ENCODE measurements at places on chromosomes 5 and 9.

DNA sequence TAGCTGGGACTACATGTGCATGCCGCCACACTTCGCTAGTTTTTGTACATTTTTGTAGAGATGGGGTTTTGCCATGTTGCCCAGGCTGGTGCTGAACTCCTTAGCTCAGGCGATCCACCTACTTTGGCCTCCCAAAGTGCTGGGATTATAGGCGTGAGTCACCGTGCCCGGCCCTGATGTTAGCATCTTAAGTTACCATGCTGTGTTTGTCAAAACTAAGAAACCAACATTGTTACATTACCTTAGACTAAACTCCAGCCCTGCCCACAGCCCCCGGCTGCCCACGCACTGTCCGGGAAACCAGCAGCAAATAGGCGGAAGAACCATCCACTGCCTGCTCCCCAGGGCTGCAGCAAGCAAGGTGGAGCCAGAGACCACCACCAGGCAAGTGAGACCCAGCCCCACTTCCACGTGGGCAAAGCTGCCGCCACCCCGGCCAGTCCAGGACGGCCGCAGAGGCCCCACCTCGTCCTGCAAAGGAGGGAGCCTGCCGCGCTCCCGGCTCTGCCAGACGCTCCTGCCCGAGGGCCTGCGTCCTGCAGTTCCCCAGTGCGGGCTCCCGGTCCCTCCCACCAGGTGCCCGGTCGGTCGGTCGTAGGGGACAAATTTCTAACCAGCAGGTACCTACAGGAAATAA is 35.7 kb upstream of the TXN start:
- DNase-seq: no peak

DNA sequence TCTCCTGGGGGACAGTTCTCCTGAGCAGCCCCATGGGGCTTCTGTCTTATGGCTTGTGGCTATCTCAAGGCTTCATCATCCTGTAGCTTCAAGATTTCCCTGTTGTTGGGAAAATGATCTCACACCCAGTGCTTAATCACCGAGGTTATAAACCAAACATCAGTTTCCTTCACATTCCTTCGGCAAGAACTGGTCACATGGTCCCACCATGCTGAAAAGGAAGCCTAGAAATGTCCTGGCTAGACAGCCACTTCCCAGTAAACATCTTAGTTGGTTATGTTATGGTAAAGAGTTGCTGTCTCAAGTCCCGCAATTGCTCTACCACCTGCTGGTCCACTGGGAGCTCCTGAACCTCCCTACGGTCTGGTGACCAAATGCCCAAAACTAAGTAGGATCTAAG is 66.0 kb downstream of the RAB3C start:
- no peak for DNase-seq

DNA sequence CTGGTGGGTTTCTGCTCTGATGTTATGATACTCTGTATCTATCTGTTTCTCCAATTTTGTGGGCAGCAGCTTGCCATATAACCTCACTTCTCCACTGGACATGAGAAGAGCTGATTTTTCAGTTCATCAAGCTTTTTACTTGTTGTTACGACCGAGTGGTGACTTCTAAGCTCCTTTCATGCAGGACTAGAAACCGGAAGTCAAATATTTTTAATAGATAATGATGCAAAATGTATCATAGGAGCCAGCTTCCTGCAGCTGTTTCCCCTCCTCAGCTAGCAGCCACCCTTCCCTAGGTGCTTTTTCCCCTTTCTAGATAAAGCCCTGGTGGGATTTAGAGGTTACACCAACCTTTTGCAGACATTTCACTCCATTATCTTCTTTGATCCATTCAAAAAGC is 17.0 kb upstream of the ADAM19 start:
- DNase-seq: no peak

GRCh38 chr5:154794525-154795234 is 39.5 kb downstream of the LARP1 start:
- no peak for DNase-seq

- no peak for DNase-seq
These were observed 116.2 kb downstream of the CDK5RAP2 start for GRCh38 chr9:120463765-120464164.

DNA sequence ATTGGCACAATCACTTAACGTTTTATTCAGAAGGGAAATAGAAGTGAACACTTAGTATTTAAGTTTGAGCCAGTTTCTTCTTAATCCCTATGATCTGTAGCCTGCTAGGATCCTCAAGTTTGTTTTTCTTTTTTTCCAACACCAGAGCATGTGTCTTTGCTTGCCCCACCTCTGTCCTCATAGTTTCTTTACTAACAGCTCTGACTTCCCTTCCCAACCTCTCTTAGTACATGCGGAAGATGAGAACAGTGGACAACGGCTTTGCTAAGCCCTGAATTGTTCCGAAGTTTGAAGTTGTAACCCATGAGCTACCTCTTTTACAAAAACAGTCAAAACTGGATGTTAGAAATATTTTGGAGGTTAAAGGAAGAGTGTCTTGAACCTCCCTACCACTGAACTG is 61.7 kb upstream of the TAF11L2 start:
- no peak for DNase-seq

DNA sequence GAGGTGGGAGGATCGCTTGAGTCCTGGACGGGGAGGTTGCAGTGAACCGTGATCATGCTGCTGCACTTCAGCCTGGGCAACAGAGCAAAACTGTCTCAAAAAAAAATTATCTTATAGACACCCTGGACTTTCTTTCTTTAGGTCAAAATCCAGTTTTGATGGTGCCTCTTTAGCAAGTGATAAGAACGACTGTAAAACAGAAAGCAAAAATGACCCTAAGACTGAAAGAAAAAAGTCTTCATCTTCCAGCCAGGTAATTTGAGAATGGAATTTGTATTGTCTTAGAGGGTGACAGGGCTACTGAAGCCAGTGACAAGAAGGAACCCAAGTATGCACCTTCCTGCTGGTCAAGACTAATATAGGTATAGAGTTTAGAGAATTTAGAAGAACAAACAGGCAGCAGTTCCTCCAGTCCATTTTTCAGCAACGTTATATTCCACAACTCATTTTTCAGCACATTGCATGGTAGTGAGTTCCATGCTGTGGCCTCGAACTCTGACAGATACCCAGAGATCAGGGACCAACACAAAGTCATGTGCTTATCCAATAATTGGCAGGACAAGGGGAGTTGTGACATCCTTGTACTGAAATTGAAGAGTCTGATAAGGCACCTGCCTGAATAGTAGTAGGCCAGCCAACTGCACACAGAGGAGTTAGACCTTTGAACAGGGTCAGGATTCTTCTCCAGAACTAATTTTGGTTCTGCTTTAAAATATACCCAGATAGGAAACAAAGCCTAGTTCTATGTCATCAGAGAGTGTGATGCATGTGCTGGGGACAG is 46.5 kb downstream of the GRAMD2B start:
- no peak for DNase-seq

GRCh38 chr5:89120719-89121118 is 237.7 kb upstream of the MEF2C start:
- DNase-seq: no peak

- DNase-seq: no peak
These were observed 10.9 kb downstream of the GNE start for GRCh38 chr9:36247356-36247755.

- no peak for DNase-seq
These were observed 15.1 kb downstream of the GSN start for GRCh38 chr9:121283080-121283398.

GRCh38 chr5:167514461-167514860 is 777.0 kb upstream of the WWC1 start:
- no peak for DNase-seq

GRCh38 chr5:122053181-122054109 is 24.6 kb downstream of the LOX start:
- DNase-seq: no peak

DNA sequence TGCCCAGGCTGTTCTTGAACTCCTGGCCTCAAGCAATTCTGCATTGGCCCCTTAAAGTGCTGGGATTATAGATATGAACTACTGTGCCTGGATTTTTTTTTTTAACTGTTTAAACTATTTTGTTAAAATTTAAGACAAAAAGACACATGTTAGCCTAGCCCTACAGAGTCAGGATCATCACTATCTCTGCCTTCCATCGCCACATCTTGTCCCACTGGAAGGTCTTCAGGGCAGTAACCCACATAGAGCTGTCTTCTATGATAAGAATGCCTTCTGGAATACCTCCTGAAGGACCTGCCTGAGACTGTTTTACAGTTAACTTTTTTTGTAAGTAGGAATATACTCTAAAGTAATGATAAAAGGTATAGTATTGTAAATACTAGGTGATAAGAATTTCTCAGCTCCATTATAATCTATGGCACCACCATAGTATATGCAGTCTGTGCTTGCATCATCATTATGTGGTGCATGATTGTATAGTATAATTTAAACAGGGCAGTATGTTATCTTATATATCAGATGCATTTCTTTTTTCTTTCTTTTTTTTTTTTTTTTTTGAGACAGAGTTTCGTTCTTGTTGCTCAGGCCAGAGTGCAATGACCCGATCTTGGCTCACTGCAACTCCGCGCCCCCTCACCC is 52.7 kb downstream of the DENND4C start:
- no peak for DNase-seq

DNA sequence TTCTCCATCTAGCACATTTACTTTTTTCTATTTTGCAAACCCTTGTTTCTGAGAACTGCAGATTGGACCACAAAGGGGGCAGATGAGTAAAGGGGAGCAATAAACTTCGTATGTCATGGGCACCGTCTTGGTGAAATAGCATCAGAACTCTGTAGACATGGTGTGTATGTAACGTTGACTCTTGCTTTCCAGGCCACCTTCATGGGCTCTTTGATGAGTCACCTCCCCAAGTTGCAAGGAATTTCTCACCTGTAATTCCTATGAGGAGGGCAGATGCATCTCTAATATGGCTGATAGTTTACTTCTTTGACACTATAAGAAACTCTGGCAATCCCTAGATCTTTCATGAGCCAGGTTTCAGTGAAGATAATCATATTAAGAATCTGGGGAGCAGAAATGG is 163.4 kb upstream of the PLPPR1 start:
- no peak for DNase-seq

DNA sequence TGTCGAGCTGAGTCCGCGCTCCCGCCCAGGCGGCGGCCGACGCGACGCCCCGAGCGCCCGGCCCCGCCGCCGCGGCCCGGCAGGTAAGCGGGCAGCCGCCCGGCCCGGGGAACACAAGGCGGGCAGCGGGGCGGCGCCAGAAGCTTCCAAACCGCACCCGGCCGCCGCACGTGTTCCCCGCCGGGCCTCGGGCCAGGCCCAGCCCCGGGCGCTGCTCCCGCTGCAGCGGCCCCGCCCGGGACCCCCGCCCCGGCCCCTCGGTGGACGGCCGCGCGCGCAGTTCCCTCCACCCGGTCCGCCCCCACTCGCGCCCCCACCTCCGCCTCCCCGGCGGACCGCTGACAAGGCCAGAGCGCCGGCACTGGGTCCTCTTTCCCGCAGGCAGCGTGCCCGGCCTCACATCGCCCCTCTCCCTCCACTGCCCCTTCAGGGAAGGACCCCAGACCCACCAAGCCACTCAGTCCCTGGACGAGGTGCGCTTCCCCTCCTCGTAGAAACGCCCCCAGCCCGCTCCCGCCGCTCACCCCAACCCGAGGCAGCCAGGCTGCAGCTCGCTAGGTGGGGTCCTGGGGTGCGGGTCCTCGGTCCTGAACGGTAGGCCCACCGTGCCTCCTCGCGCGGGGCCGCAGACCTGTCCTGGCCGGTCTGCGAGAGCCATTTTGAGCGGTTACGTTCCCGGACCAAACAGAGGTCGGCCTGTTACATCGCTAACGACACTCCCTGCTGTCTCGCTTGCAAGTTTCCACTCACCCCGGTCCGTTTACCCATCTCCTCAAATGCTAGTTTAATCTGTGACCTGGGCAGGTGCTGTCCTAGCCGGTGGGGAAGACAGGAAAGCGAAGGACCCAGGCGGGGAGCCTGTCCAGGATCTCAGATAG is 475 bp downstream of the WDR5 start:
- no peak for DNase-seq

- no peak for DNase-seq
These were observed 8.9 kb downstream of the CDC42SE2 start for GRCh38 chr5:131272724-131273123.

DNA sequence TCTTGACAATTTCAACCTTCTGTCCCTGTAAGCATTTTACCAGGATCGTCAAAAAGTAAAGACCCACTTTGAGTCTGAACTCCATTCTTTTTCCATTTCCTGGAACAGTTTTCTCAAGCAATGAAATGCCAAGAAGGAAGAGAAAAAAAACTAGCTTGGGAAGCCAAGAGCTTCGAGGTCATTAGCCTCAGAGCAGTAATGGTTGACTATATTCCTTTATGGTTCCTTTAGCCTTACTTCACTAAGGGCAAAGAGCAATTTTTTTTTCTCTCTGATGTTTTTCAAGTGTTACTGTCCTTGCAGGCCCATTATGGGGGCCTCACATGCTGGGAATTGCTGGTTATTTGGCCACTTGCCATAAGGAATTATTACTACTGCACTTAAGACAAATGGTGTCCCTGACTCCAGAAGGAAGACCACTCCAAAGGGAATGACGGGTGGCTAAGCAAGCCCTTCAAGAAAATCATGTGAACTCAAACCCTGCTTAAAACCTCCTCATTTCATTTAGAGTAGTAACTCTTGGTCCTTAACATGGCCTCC is 37.1 kb downstream of the BNC2 start:
- DNase-seq: no peak

GRCh38 chr9:19992556-19992955 is 203.7 kb upstream of the SLC24A2 start:
- no peak for DNase-seq

GRCh38 chr5:20446121-20446520 is 458.1 kb upstream of the CDH18 start:
- DNase-seq: no peak

GRCh38 chr5:98977723-98978122 is 48.9 kb upstream of the CHD1 start:
- no peak for DNase-seq

DNA sequence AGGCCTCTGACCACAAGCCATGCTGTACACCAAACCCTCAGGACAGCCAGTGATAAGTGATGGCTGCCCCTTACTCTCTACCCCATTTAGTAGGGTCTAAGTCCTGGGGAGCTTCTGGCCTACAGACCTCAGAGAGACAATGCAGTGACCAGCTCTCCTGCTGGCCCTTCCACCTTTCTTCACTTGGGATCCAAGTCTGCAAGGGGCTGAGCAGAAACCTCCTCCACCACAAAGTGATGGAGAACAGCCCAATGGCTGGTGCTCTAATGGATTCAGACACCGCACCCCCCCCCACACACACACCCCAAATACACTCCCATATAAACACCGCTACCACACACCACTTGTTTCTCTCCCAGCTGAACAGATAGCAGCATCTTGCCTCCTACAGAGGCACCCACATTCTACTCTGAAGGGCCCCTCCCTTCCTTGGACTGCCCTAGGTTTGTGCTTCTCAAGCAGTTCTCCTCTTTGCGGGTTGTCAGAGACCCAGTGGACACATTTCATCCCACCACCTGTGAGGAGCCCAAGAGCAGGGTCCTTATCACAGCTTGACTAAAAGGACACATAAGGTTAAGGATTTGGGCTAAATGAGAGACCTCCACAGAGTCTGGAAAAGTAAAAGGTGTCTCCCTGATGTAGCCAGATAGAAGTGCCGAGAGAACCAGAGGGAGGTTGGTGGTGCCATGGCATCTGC is 1.3 kb upstream of the PDLIM4 start:
- DNase-seq: no peak

DNA sequence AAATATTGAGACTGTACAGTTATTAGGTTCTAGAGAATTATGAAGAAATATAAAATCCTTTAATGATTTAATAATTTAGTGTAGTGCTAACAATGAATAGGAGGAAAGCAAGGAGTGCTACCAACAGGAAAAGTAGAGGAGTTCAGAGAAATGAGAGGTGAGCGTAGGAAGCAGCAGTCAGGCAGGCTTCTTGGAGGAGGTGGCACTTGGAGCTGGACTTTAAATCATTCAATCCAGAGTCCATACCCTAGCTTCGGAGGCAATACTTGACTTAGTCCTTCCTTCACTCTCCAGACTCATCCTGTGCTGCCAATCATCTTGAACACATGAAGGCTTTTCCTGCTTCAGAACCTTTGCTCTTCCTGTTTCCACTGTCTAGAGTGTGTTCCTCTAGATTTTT is 254.3 kb downstream of the GRIA1 start:
- DNase-seq: no peak
